ENCODE measurements at places on chromosomes 5 and 9.

DNA sequence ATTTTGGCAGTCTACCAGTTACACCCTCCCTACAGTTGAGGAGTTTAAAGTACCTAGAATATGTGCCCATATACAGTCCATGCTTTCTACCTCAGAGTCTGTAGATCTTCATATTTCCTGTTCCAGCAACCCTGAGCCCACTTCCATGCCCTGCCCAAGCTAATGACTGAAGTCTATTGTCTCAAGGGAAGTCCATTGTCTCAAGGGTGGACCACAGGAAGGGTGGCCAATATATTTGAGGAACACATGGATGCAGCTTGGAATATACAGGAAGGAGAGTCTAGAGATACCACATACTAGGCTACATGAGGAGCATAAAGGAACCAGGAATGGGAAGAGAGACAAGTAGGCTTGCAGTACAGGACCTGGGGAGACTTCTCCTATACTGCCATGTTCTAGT lies 274.4 kb downstream of the FER start:
- DNase-seq, result no peak

- no peak for DNase-seq
Observed at GRCh38 chr9:134569626-134570025, 72.0 kb upstream of the COL5A1 start.

DNA sequence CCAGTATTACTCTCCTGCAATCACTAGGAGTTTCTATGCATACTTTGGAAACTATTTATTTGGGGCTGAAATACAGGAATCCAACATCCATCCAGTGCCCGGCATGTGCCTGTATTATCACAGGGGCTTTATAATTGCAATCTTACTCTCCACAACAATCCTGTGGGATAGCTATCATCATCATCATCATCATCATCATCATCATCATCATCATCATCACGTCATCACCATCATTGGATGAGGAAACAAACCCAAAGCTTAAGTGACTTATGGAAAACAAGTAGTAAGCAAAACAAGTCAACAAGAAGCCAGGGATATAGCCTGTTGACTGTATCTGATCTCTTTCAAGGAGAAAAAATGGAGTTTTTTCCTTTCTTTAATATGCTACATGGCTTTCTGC lies 47.8 kb upstream of the FYB1 start:
- DNase-seq, result no peak

GRCh38 chr9:82109626-82110025 lies 121.1 kb downstream of the SPATA31D1 start:
- no peak for DNase-seq

- no peak for DNase-seq
Observed at GRCh38 chr5:90022002-90022710, 387.4 kb downstream of the CETN3 start.

- DNase-seq, result no peak
Observed at GRCh38 chr9:129446828-129447550, 173.9 kb downstream of the C9orf50 start.

DNA sequence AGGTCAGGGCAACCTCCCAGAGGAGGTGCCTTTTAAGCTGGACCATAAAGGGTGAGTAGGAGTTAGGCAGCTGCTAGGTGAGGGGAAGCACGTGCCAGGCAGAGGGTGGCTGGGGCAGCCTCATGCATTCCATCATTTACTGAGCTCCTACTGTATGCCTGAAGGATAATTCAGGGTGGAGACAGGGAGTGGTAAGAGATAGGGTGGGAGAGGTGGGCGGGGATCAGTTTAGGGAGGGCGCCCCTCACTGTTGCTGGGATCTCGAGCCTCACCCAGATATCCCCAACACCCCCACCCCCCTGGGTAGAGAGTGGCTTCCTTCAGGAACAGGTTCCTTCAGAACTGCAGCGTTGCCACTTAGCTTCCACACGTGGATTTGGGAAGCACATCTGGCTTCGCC lies 74.5 kb upstream of the ASS1 start:
- no peak for DNase-seq

DNA sequence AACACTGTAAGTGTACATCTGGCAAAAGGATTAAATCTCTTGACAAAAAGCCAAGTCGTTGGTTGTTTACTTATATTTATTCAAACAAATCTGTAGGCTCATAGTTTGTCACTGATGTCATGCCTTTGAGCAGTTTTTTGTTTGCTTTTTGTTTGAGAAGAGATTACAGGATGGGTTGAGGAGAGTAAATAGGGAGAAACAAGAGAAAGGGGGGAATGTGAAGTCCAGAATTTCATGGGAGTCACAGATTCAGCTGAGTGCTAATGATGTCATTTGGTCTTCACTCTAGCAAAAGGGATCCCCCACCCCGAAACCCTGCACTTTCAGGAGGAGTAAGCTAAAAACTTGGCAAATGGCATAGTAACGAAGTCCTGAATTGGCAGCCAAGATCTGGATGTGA lies 337.4 kb downstream of the GLIS3 start:
- DNase-seq, result no peak

- no peak for DNase-seq
Observed at GRCh38 chr9:129480227-129480626, 140.7 kb downstream of the C9orf50 start.

Measured in activated T-cell treated with anti-CD3 and anti-CD28 coated beads for 48 hours (primary cell).